CD4-positive, alpha-beta T cell treated with Interleukin-2 at 100 ng/mL for 4 hours (primary cell): ENCODE measurements at places on chromosomes 5 and 9.

DNA sequence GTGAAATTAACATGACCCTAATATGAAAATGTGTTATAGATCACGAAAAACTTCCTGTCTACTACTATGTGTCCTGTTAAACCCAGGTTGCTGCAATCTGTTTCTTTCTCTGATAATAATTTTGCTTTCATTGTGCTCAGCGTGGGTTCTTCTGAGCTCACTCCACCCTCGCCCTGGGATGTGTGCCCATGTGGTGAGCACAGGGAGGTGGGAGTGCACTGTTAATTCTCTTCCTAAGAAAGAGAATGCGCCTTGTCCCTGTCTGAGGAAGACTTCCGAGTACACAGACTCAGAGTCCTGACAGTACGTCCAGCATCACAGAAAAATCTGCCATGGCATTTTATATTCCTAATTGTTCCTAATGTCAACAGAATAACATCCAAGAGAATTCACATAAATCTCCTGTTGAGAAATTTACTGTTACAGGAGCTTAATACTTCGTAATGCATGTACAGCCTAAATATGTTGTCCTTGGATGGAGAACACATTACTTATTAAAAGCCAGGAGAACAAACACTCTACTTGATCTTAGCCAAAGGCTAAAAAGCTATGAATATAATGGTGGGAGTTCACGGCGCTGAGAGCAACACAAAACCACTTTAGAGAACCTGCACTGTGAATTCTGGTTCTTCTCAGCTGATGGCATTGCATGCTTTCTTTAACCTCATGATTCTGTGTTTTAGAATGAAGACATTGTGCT lies 102.6 kb downstream of the PDE4D start:
- DNase-seq: no peak

DNA sequence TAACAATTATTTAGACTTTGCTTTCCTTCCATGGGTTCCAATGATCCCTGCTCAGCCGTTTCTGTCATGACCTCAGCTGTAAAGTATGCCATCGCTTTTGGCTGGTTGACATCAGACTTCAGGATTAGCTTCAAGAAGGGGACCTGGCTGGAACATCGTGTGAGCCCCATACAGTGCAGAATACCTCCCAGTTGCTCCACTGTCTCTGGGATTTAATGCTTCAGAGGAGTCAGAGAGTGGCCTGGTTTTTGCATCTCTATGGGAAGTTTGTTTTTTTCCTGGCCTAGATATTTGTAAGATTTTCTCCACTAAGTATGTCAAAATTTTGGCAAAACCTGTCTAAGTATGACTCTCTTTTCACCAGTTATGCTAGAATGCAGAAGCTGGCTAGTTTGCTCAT lies 216.9 kb downstream of the GABBR2 start:
- no peak for DNase-seq

- peak; percentile 10 for DNase-seq
Observed at GRCh38 chr9:109574061-109574882, 76.2 kb upstream of the PTPN3 start.

DNA sequence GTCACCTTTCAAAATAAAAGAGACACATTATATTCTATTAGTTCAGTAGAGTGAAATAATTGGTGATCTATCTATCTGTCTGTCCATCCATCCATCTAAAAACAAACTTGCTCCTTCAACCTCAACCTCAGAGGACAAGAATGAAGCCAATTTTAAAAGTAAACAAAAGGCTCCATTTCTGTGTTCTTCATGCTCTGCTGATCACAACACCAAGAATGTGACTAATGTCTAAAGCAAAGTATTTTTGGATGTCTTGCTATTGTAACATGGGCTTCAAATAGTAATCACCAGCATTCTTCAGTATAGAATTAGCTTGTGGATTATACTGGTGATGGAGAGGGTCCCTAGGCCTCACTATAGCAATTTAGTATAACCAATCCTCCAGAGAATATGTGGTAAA lies 1304.4 kb downstream of the MAT2B start:
- no peak for DNase-seq

GRCh38 chr5:146344155-146345118 lies 5.8 kb downstream of the POU4F3 start:
- DNase-seq: no peak
